Stimulated activated CD4-positive, alpha-beta T cell treated with anti-CD3 and anti-CD28 coated beads, Interleukin-1b, Interleukin-23, amount 100 ng/mL, for 4 hours (primary cell): ENCODE measurements at places on chromosomes 16 and 17.

- DNase-seq, result no peak
Observed at GRCh38 chr16:47965439-47965838, 190.4 kb downstream of the ABCC12 start.

DNA sequence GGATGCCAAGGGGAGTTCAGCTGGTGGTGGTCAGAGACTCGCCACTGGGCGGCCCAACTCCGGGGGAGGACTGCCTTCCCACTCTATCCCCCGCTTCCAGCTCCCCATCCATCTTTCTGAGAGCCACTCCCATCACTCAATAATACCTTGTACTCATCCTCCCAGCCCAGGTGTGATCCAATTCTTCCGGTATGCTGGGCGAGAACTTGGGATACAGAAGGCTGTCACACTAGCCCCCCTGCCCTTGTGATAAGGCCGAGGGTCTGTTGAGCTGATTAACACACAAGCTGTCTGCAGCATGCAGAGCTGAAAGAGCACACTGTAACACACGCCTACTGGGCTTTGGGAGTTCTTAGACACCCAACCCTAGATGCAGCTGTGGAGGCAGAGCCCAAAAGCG, 460.4 kb upstream of the EEF2KMT start:
- DNase-seq, result no peak

GRCh38 chr17:57632294-57632693, 112.8 kb downstream of the CCDC182 start:
- DNase-seq, result no peak

DNA sequence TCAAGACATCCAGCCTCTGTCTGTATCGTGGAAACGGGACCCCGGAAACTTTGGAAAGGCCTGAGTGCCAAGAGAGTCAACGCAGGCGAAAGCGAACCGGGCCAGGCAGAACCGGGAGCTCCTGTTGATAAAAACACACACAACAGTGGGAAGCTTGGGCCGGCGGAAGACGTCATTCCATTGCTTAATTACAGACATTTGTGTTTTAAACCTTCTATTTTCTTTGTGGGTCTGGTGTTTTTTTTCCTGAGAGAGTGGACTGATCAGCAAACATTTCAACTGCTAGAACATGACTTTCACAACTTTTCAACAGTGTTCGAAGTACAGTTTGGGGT, 878 bp upstream of the RNF157 start:
- no peak for DNase-seq

DNA sequence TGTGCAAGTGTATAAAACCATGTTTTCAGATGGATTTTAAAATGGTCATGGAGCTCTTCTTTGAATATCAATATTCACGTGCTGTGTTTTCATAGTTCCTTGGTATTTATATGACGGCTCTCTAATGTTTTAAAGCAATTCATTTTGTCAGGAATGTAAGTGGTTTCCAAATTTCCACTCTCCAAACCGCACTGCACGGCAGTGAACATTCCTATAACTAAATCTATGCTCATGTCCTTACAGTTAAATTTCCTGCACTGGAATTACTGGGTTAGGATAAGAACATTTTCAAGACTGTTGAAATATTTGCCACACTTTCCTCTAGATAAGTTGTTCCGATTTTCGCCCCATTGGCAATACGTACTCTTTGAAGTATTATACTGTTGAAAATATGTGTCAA, 398.9 kb downstream of the PMP22 start:
- no peak for DNase-seq

DNA sequence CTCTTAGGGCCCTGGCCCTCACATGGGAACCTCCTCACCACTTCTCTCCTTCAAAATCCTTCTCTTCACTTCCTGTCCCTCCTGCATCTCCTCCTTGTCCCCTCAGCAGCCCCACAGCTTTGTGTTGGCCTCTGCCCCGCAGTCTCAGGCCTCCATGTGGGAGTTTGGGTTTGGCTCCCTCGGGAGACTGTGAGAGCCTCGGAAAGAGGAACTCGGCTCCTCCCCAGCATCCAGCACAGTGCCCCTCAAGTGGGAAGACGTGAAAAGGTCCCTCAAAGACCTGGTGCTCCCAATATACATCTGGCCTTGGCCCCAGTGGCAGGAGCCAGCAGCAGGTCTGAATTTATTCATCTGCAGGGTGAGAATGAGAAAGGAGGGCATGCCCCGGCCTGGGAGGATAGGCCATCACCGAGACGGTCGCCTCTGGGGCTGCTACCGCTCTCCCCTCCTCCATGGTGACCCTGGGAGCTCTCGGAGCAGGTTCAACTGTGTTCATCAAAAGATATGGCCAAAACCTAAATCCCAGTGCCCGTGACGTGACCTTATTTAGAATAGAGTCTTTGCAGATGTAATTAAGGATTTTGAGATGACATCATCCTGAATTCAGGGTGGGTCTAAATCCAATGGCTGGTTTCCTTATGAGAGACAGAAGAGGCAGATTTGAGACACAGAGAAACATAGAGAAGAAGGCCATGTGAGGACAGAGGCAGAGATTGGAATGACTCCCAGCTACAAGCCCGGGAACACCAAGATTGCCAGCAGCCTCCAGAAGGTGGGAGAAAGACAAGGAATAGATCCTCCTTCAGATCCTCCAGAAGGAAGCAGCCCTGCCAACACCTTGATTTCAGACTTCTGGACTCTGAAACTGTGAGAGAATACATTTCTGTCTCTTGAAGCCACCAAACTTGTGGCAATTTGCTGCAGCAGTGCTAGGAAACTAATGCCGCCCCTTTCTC, 135.1 kb downstream of the MRM1 start:
- DNase-seq, result no peak

DNA sequence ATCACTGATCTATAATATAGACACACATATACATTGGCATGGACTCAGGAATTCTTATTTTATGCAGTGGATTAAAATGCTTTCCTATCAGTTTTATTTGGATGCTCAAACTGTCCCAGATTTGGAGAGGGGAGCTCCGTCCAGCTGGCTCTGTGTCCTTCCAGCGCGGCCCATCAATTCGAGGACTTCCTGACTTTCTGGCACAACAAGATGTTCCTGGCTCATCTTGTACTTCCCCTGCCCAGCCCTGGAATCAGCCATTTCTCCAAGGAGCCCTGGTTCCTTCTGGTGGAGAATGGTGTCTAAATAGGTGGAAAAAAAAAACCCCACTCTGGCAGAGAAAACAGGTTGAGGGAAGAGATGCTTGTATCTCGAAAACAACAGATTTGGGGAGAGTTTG, 94.5 kb downstream of the CRISPLD2 start:
- DNase-seq, result no peak

GRCh38 chr16:87451563-87452210, 41.1 kb downstream of the ZCCHC14 start:
- no peak for DNase-seq

GRCh38 chr16:19907161-19907992, 22.7 kb upstream of the GPRC5B start:
- DNase-seq, result peak; percentile 58

DNA sequence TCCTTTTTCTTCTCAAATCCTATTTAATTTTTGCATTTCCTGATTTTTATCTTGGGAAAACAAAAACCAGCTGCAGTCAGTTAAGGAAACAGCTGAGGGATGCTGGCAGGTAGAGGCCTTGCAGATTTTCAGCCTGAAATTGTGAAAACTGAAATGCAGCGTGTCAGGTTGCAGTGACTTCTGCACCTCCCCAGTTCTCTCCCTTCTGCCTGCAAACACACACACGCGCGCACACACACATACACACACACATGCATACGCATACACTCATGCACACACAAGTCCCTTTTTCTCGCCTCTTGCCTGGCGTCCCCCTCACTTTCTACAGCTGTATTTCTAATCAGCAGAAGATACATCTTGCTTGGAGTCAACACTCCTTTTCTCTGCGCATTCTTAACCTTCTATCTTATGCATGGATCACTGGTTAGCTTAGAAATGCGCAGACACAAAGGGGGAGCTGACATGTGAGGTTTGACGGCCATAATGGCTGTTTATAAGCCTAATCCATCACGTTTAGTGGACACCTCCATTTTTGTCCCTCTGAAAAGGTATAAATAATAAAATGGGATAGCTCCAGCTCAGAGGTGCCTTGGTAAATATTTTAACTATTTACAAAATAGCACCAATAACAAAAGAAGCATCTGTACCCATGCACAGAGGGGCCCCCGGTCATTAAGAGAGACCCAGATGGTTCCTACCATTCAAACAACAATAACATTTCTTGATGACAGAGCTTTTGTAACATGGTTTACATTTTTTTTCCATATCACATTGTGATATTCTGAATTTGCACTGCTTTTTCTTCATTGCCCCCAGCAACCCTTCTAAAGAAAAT, 392.1 kb upstream of the SALL1 start:
- DNase-seq, result no peak

GRCh38 chr16:72927199-72928089, 120.5 kb downstream of the ZFHX3 start:
- no peak for DNase-seq

DNA sequence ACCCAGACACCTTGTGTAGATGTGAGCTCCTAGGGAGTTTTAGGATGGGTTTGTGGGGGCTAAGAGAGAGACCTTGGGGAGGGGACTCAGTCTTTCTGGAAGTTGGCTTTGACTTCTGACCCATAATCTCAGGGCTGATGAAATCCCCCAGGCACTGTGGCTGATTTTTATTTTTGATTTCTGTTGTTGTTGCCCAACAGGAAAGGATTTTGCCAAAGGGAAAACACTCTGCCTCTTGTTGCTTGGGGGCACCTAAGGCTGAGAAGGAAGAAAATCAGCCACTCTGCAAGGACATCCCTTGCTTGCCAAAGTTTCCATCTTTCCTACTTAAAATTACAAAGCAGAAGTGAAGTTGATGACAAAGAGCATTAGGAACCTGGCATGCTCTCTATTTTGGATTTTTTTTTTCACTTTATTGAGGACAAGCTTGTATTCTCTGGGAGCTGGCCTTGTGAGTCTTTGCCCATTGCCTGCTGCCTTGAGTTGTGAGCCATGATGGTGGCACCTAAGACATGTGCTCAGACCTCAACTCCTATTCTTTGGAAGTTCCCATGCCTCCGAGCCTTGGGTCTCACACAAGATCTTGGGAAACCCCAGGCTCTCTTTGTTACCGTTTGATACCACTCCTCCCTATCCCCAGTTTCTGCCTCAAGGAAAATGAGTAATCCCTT, 3.2 kb upstream of the C1QTNF1 start:
- DNase-seq, result no peak

- no peak for DNase-seq
Observed at GRCh38 chr16:81327011-81327410, 12.2 kb downstream of the GAN start.

- DNase-seq, result no peak
Observed at GRCh38 chr16:290015-290680, 7.2 kb downstream of the PDIA2 start.

DNA sequence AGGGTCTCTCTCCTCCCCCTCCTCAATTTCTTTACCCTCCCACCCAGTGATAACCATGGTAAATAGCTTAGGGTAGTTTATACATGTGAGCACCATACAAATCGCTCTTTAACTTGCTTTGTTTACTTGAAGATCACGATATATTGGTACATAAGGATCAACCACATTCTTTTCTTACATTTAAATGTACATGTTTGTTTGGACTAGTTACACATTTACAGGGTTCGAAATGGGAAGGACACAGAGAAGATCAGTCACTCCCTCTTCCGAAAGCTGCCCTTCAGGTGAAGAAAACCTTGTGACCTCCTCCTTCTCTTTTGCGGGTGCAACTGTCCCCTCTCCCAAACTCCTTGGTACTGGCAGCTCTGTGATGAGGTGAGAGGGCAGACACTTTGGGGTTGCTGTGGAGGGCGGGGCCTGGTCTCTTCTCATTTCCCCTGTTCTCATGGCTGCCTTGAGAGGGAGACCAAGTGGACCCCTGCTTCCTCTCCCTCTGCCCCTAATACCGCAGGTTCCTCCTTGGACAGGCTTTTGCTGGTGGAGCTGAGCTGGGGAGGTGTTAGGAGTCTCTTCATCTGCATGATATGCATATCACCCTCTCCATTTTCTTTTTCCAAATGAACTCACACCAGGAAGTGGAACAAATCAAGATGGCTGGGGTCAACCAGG, 4.7 kb upstream of the PIK3R6 start:
- DNase-seq, result no peak

GRCh38 chr16:11414815-11415775, 69.8 kb downstream of the RMI2 start:
- no peak for DNase-seq

DNA sequence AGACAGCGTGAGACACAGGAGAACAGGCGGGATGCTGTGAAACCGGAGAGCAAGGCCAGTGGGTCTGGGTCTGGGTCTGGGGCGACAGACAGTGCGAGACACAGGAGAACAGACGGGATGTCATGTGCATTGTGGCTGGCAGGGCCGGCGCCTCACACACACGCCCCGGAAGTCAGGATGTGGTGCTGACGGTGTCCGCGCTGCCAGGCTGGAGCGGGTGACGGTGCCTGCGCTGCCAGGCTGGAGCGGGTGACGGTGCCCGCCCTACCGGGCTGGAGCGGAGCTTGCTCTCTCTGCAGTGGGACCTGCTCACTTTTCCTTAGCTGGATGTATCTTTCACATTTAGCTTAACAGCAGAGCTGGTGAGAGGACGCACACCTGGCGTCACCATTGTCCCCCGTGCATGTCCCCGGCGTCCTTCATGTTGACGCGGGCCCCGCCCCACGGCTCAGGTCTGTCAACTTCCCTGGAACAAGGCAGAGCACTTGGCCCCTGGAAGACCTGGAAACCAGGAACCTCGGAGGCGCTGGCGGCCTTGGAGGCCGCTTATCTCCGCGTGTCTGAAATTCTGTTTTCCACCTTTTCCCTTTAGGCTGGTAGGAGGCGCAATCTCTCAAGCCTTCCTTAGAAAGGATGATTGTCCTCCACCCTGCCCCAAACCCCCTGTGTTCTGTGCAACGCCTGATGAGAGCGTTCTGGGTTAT, 43.0 kb upstream of the ZNF750 start:
- DNase-seq, result peak; percentile 46

GRCh38 chr17:64412944-64413381, 22.3 kb upstream of the PECAM1 start:
- DNase-seq, result no peak

GRCh38 chr16:65249768-65250167, 127.9 kb upstream of the CDH11 start:
- no peak for DNase-seq

DNA sequence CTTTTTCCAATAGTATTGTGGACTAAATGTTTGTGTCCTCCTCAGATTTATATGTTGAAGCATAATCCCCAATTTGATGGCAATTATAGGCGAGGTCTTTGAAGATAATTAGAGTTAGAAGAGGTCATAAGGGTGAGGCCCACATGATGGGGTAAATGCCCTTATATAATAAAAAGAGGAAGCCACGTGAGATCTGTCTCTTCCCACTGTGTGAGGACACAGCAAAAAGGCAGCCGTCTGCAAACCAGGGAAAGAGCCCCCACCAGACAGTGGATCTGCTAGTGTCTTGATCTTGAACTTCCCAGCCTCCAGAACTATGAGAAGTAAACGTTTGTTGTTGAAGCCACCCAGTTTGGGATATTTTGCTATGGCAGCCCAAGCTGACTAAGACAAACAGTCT, 76.0 kb downstream of the LYRM1 start:
- no peak for DNase-seq

DNA sequence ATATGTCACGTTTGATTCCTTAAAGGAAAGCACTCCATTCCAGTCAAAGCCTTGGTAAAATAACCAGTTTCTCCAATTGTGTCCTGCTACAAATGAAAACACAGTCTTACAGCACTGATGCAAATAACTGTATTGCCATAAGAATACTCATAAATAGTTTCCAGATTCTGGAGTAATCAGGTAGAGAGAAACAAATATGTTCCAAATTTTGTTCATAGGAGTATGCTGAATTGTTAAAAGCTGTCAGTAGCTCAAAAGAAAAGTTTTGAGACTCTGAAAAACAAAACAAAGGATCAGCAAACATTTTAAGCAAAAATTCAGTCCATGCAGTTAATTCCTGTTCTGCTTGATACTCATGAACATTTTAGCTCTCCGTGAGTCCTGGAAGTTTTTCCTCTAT, 7.8 kb downstream of the DHRS7B start:
- no peak for DNase-seq
